ENCODE measurements at places on chromosomes 16 and 17.
A peak's percentile ranks its signal among the peaks of the same experiment; 100 is the strongest.

DNA sequence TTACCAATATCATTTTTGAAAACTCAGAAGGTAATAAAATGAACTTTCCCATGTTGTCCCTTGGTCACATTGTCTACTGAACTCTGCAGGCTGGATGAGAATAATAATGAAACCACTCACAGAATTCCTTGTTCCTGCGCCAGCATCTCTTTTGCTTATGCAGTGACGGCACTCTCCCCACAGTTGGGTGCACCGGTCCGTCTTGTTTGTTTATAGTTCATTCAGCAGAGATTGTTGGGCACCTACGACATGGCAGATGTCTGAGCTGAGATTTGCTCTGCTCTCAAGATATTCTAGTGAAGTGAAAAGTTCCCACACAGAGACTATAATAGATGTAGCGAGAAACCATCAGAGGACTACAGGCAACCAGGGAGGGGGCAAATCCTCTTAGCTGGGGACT lies 375.7 kb upstream of the CDH11 start:
- no peak for DNase-seq

DNA sequence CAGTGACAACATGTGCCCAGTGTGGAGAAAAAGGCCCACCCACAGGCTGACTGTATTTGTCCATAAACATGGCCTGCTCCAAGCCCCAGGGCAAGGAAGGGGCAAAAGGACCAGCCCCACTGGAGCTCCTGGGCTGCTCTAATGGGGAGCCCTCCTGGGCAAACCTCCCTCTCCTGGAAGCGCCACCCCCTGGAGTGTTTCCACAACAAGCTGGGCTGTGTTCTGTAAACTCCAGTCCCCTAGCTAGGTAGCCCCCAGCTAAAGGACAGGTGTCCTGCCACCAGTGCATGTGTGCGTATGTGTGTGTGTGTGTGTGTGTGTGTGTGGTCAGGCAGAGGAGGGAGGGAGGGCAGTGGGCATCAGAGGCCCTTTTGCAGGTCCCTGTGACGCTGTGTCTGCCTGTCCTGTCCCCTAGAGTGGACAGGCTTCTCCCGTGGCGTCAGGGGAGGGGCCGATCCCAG lies 11.3 kb upstream of the STAC2 start:
- no peak for DNase-seq

GRCh38 chr17:47843391-47843730 lies 2.3 kb upstream of the SCRN2 start:
- no peak for DNase-seq

GRCh38 chr16:7077636-7078035 lies 255.0 kb upstream of the RBFOX1 start:
- DNase-seq = no peak

DNA sequence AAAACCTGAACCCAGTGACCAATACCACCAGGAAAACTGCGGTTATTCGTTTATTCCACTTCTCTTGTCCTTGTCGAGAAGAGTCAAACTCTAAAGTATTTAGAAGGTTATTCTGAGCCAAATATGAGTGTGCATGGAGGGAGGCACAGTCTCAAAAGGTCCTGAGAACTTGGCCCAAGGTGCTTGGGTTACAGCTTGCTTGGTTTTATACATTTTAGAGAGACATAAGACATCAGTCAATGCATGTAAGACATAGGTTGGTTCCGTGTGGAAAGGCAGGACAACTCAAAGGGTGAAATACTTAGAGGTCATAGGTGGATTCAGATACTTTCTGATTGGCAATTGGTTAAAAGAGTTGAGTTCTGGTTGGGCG lies 681 bp upstream of the TRAP1 start:
- DNase-seq = no peak

GRCh38 chr16:55499951-55500529 lies 8.8 kb upstream of the LPCAT2 start:
- no peak for DNase-seq

- DNase-seq = no peak
Observed at GRCh38 chr17:2634361-2634960, 41.0 kb downstream of the PAFAH1B1 start.

GRCh38 chr16:12871784-12872183 lies 29.6 kb upstream of the SHISA9 start:
- no peak for DNase-seq

GRCh38 chr17:7384489-7385081 lies 3.7 kb downstream of the TNK1 start:
- no peak for DNase-seq

DNA sequence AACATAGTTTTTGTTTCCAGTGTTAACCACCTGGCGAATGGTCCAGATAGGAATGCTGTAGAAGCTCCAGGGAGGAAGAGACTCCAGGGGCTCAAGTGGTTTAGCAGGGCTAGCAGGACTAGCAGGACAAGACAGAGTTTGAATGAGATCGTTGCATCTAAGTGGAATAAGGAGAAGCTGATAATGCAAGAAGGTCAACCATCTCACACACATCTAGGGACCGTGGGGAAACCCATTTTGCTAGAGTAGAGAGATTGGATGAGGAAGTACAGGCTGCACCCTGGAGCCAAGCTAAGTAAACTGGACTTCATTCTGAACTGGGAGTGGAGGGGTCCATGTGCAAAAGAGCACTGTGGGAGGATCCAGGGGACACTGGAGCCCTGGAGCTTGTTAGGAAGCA lies 86.1 kb upstream of the HSBP1 start:
- DNase-seq = no peak

DNA sequence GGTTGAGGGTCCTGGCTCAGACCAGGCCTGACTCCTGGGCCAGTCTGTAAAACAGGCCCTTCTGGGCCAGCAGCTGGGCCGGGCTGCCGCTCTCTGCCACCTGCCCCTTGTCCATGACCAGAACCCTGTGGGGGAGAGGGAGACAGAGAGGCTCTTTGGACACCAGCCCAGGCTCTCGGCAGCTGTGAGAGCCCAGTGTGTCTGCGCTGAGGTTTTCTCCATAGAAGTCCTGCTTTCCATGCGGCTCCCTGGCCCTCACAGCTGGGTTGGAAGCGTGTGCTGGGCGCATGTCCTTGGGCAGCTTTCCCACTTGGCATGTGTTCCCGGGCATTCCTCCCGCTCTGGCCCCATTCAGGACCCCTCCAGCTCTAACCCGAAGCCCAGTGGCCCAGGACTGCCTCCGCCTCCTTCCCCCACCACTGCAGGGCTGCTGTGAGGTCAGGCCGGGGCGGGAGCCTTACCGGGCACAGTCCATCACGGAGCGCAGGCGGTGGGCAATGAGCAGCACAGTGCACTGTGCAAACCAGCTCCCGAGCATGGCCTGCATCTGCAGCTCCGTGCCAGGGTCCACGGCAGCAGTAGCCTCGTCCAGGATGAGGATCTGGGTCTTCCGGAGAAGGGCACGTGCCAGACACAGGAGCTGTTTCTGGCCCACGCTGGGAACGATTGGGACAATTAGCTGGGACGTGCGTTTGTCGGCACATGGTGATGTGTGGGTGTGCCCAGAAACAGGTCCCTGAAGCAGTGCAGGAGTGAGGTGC lies 73.0 kb downstream of the ABCC6 start:
- no peak for DNase-seq

GRCh38 chr16:23509782-23510163 lies 521 bp downstream of the GGA2 start:
- peak; percentile 7 for DNase-seq

GRCh38 chr16:12337871-12338655 lies 361.5 kb downstream of the SNX29 start:
- no peak for DNase-seq

DNA sequence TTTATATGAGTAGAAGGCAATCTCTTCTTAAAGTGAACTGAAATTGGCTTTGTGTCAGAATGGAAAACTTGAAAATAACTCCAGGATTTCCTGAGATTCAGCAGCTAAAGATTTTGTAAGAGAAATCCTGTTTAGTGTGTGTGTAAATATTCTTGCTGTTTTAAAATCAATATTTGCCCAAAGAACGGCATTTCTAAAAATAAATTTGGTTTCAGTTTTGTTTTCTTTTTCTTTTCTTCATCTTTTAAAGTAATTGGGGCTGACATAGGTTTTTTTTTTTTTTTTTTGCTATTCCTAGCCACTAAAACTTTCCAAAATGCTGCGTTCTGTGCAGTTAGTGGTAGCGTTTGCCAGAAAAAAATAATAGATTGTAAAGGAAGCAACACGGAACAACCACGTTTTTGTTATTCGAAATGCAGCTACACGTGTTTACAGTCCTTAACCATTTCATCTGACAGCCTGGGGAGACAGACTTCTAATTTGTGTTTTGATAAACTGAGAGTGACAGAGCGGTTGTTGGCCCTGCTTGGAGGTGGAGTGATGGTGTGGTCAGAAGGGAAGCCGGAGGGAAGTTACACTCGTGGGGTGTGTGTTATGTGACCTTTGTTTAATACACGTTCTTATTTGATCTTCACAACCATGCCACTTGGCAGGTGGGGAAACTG lies 21.6 kb upstream of the SMPD3 start:
- DNase-seq = no peak

DNA sequence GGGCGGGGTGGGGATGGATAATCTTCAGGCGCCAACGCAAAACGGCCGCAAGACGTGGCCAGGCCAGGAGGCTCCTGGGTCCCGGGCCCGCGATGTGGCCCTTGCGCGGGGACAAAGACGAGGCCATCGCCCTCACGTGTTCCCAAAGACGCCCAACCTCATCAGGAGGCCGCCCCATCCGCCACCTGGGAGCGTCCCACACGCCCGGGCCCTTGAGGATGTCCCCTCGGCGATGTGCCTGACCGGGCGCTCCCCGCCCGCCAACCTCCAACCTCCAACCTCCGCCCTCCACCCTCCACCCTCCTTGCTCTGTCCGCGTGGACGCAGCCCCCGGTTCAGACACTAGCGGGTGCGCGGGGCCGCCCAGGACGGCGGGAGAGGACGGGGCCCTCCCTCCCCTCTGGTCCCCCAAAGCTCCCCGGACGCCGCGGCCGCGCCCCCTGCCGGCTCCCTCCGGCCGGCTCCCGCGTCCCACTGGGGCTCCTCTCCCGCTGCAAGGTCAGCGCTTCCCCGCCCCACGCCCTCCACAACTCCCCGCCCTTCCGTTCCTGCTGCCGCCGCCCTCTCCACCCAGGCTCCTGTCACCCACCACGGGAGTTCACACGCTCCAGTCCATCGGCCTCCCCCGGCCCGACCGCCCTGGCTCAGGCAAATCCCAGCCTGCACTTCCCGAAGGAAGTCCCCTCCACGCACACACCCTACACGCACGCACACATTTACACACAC lies 250.8 kb upstream of the RPL38 start:
- peak; percentile 28 for DNase-seq

GRCh38 chr17:56351675-56352074 lies 198.4 kb downstream of the ANKFN1 start:
- DNase-seq = no peak

GRCh38 chr17:77419547-77420094 lies 278.9 kb downstream of the SEC14L1 start:
- no peak for DNase-seq

- peak; percentile 9 for DNase-seq
Observed at GRCh38 chr17:59332749-59333377, 1.4 kb downstream of the YPEL2 start.

DNA sequence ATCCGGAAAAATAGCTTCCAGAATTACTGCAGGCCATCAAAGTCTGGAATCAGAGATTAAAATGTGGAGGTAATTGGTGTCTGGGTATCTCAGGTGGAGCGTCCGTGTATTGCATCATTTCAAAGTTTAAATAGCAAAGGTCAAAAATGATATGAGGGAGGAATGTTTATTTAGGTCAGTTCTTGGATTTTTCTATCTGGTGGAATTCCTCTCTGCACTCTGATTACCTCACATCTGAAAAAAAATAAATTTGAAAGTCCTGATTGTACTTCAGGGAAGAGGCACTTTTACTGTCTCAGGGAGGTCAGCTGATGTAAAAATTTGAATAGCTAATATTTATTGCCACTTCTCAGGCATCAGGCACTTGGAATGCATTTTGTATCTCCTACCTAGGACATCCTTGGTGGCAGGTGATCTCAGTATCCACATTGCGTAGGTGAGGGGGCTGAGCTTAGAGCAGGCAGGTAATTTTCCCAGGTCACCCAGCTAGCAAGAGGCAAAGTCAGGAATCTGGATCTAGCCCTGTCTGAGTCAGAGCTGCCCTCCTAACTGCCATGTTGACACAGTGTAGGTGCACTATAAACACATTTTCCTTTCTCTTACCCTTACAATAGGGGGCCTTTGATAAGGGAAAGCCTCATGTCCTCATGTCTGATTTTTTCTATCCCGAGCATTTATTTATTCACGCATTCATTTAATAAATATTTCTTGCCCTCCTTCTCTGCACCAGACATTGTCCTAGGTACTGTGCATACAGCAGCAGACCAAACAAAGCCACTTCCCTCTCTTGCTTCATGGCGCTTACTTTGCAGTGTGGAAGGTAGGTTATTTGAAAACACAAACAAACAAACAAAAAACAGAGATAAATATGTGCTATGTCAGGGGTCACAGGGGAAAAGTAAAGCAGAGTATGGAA lies 454.3 kb downstream of the HAPSTR1 start:
- no peak for DNase-seq

DNA sequence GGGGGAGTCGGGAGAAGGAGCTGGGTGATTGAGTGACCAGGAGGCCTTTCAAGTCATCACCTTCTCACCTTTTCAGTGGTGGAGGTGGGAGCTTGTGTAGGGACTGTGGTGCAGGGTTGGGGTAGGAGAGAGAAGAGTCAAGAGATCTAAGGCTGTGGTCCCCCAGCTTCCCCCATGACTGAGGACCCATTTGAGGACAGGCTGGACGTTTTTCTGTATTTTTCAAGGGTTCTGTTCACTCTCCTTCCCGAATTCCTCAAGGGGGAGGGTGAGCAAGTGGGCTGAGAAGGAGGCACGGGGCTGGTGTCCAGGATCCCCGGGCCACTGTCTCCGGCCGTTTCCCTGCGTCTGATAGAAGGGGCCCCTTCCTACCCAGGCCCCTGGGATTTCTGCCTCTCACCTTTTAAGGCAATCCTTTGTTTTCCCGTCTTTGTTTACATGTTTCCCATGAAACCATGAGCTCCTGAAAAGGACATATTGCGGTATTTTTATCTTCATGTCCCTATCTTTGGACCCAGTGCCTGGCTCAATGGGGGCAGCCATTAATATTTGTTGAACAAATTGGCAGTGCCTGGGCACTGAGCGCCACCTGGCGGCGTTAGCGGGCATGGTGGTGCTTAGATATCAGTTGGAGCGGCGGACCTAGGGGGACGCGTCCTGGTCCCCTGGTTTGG lies 9.2 kb upstream of the CD300A start:
- peak; percentile 72 for DNase-seq

DNA sequence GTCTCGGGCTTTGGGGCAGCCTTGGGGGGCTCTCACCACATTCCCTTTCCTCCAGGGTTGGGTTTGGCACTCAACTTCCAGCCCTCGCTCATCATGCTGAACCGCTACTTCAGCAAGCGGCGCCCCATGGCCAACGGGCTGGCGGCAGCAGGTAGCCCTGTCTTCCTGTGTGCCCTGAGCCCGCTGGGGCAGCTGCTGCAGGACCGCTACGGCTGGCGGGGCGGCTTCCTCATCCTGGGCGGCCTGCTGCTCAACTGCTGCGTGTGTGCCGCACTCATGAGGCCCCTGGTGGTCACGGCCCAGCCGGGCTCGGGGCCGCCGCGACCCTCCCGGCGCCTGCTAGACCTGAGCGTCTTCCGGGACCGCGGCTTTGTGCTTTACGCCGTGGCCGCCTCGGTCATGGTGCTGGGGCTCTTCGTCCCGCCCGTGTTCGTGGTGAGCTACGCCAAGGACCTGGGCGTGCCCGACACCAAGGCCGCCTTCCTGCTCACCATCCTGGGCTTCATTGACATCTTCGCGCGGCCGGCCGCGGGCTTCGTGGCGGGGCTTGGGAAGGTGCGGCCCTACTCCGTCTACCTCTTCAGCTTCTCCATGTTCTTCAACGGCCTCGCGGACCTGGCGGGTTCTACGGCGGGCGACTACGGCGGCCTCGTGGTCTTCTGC lies 8.4 kb downstream of the SLC16A3 start:
- no peak for DNase-seq

Data from activated T-cell treated with anti-CD3 and anti-CD28 coated beads, Interleukin-2, amount 50 U/mL, for 4 hours (primary cell).